ENCODE measurements at places on chromosomes 1 and 21. TPM values are rescaled to one million over a fixed set of nuclear protein-coding genes. Genes with fewer than 3 reads are reported as not detected.
A peak's percentile ranks its signal among the peaks of the same experiment; 100 is the strongest.

DNA sequence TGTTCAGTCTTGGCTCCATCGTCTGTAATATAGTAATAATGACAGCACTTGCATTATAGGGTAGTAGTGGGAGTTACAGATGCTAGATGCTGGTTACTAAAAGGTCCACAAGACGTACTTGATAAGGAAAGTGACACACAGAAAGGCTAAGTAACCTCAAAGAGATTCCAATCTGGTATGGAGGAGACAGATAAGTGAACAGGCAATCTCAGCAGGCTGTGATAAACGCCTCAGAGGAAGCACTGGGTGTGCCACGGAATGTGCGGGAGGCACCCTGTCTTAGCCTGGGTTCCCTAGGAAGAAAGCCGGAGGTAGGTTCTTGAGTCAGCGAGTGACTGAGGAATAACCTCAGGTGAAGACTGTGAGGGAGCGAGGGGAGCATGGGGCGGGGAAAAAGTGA is 4.6 kb upstream of the CTPS1 start:
- H3K27me3 ChIP-seq, result no peaks in the 10 kb centered on the region
- no peaks in the 10 kb centered on the region for H3K4me1 ChIP-seq
- DNase-seq, result no peak
- no peak overlapping the region for H3K4me3 ChIP-seq

- no peak overlapping the region for H3K27ac ChIP-seq
- H3K4me1 ChIP-seq, result no peaks in the 10 kb centered on the region
- no peak overlapping the region for H3K4me3 ChIP-seq
- DNase-seq, result no peak
- H3K36me3 ChIP-seq, result no peaks in the 10 kb centered on the region
Observed at GRCh38 chr1:226349081-226349480, 40.1 kb upstream of the LIN9 start.

GRCh38 chr1:51989582-51990477 is 670 bp downstream of the RAB3B start:
- no peaks in the 10 kb centered on the region for H3K27me3 ChIP-seq
- H3K4me1 ChIP-seq, result no peaks in the 10 kb centered on the region
- no peaks in the 10 kb centered on the region for H3K36me3 ChIP-seq
- peak overlapping the region; percentile 52 for H3K4me3 ChIP-seq
- no peak overlapping the region for H3K27ac ChIP-seq

DNA sequence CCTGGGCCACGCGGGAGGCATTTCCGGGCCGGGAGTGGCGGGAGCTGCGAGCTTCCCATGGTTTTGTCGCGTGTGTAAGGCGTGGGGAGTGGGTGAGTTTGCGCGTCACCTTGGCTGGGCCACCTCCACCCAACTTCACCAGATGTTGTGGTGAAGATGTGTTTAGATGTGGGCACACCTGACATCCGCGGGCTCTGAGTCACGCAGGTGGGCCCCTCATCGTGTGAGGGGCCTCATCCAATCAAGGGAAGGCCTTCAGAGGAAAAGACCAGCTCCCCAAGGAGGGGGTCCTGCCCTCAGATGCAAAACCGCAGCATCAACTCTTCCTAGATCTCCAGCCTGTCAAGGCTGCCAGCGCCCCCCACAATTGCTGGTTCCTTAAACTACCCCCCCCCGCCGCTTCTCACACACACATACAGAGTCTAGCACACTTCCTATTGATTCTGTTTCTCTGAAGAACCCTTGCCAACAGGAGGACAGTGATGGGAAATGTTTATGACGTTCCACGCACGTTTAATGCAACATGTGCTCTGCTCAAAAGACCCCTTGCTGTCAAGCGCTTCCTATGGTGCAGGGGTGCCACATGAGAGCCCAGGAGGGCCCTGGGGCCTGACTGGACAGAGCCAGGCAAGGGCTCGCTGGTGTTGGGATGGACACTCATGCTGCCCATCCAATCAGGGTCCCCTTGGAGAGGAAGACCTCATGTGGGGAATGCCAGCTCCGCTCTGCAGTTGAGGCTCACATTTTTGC is 11.9 kb downstream of the ACTRT2 start:
- H3K4me1 ChIP-seq, result no peaks in the 10 kb centered on the region
- DNase-seq, result no peak
- H3K4me3 ChIP-seq, result no peak overlapping the region
- H3K36me3 ChIP-seq, result no peaks in the 10 kb centered on the region

SFPQ gene
- total RNA-seq, result 231 TPM

TRIM67 gene
- not detected for total RNA-seq

CAMK2N1 gene
- 1.9 TPM for total RNA-seq

SPRR2F gene
- total RNA-seq, result not detected

BCAN gene
- total RNA-seq, result not detected

All from ascending aorta (tissue), 2 donors.